ENCODE measurements at places on chromosomes 2 and 18.

GRCh38 chr2:160491911-160492371, 1.7 kb downstream of the RBMS1 start:
- DNase-seq: no peak

DNA sequence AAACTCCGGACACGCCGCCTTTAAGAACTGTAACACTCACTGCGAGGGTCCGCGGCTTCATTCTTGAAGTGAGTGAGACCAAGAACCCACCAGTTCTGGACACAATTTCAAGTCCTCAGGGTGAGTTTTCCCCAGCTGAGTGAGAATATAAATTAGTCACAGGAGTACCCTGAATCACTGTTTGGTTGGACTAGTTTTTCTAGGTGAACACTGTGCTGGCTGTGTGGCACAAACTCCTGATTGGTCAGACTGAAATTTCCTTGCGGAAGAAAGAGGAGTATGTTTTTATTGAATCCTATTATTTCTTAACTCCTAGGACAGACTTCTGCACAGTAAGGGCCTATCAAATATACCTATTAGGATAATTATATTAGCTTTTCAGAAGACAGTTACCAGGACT, 288.1 kb upstream of the UBE2E3 start:
- DNase-seq: no peak

DNA sequence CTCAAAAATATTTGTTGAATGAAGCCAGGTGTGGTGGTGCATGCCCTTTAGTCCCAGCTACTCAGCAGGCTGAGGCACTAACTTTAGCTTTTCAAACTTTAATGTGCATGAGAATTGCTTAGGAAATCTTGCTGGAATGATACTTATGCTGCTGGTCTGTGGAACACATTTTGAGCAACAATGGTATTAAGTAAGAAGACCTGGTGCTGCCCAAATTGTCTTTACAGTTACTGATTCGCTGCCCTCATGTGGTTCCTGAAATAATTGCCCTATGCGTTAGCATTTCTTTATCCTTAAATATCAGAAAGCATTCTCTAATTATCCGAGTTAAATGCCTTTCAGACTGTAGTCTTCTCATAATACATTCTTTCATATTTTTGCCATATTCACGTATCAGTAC, 76.0 kb upstream of the SESTD1 start:
- no peak for DNase-seq

DNA sequence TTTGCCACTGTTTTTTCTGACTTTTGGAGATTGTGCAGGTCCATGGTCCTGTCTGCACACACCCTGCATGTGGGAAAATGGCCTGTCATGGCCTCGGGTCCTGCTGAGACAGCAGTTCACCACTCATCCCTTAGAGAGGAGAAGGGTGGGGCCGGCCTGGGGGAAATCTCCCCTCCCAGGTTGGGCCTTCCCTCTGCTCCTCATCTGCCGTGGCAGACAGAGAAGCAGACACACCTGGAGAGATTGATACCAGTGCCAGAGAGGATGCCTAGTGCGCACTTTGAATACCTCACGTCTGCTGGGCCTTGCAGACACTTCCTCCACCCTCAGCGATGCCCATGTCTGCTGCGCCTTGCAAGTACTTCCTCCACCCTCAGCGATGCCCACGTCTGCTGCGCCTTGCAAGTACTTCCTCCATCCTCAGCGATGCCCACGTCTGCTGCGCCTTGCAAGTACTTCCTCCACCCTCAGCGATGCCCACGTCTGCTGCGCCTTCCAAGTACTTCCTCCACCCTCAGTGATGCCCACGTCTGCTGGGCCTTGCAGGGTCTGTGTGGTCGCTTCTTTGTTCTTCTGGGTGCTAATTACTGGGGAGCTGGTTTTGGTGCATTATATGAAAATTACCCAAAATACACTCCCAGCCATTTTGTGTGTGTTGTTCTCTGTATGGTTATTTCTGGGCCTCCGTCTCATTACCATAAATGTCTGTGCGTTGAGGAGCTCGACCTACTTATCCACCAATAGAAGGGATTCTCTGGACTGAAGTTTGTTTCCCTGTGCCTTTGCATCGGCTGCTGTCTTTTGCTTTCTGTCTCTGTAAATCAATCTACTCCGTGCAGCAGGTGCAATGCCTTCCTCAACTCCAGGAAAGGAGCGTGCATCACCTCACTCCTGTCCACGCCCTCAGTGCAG, 186.9 kb upstream of the PXDN start:
- DNase-seq: no peak
